ENCODE measurements at places on chromosomes 1 and 21.

- DNase-seq = no peak
Observed at GRCh38 chr1:75135573-75136194, 1.5 kb downstream of the LHX8 start.

DNA sequence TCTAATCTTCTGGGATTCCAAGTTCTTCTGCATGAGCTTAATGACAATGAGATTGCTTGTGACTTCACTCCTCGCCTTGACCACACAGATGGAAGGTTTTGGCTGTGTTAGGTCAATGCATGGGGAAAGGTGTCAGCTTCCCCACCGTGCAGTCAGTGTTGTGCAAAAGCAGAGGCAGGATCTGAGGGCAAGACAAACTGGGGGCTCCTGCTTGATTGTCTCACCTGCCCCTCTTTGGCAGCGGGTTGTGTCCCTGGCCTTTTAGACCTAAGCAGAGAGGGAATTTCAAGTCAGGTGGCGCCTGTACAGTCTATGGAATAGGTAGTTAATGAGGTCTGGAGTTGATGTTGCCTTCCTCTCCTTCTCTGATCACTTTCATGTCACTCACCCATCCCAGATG is 150.1 kb downstream of the CNIH3 start:
- DNase-seq = no peak

DNA sequence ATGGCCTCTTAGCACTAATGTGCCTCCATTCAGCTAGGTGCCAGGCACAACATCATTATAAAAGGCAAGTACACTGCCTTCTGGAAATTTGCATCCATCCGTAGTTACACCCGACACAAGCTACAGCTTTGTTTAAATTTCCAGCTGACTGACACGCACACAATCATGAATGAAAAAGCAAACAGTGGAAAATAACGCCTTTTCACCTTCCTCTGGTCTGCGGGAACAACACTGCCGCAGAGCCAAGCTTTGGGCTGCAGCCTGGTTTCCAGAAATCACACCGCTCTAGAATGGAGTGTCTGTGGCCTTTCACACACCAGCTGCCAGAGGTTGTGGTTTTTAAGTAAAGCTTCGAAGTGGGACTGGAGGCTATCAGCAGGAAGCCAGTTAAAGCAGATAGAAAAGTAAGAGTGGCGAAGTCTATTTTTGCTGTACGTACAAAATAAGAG is 142.8 kb upstream of the COA6 start:
- DNase-seq = peak; percentile 23

DNA sequence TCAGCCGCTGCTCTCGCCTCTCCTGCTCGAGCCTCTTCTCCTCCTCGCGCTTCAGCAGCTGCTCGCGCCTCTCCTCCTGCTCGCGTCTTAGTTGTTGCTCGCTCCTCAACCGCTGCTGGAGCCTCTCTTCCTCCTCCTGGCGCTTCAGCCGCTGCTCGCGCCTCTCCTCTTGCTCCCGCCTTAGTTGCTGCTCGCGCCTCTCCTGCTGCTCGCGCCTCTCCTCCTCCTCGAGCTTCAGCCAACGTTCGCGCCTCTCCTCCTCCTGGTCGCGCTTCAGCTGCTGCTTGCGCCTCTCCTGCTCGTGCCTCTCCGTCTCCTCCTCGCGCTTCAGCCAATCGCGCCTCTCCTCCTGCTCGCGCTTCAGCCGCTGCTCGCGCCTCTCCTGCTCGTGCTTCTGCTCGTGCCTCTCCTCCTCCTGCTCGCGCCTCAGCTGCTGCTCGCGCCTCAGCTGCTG is 3.7 kb downstream of the TCHH start:
- peak; percentile 15 for DNase-seq

GRCh38 chr1:13775459-13775858 is 75.5 kb downstream of the PRDM2 start:
- DNase-seq = no peak

- DNase-seq = no peak
Observed at GRCh38 chr1:38231941-38232340, 185.3 kb upstream of the POU3F1 start.

DNA sequence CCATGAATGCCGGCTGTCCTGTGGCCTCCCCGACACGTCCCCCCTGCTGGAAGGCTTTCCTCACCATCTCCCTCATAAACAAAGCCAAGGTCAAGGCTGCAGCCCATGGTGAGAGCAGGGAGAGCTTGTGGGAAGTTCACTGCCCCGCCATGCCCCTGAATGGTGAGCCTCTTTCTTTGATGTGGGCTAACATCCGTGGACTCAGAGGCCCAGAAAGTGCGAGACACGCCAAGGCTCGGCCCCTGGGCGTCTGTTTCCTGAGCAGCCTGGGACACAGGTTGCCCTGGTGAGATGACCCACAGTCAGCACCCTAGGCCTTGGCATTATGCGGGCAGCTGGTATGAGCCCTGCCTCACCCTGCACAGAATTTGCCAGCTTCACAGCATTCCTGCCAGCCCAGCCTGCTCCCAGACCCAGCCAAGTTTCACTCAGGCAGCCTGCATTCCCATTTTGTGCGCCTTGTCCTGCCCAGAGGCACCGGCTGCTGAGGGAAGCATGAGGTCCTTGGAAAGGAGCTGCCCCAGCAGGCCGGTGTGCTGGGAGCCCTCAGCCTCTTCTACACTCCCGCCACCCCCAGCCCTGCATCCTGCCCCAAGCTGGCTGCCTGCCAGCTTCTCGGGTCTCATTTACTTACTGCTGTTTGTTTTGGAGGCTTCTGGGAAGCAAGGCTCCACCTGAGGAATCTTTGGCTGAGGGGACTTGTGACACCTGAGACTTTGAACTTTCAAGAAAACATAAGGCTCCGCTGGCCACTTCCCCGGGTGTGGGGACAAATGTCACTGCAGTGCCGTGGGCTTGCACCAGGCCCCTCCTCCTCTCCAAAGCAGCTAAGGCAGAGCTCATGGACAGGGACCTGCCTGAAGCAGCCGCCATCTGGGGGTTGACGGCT is 31.9 kb downstream of the NEK2 start:
- peak; percentile 14 for DNase-seq

DNA sequence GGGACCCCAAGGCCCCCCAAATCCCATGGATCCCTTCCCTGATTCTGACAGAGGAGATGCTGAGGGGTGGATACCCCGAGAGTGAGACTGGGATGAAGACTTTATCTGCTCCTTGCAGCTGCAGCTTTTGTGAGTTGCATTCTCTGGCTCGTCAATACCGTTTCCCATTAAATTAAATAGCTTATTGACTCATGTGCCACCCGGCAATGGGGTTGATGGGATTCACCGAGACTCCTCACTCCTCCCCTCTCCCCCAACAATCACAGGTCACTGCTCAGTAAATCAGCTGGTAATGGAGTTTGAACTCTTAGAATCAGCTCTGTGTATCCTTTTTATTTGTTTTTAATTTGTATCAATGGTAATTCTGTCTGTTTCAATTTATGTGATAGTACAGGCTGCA is 337.5 kb upstream of the PLXNA2 start:
- no peak for DNase-seq

DNA sequence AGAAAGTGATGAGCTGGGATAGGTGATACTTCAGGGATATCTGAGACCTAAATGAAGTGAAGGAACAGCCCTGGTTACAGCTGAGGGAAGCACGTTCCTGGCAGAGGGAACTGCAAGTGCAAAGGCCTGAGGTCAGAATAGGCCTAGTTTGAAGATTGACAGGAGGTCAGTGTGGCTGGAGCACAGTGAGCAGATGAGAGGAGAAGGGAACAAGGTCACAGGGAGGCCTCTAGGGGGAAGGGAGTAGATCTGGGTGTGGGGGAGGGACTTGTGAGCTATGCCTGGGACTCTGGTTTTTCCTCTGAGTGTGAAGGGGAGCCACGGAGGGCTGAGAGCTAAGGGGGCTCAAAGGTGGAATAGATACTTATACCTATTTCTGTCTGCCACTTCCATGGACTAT is 736.4 kb downstream of the MATN1 start:
- DNase-seq = no peak

DNA sequence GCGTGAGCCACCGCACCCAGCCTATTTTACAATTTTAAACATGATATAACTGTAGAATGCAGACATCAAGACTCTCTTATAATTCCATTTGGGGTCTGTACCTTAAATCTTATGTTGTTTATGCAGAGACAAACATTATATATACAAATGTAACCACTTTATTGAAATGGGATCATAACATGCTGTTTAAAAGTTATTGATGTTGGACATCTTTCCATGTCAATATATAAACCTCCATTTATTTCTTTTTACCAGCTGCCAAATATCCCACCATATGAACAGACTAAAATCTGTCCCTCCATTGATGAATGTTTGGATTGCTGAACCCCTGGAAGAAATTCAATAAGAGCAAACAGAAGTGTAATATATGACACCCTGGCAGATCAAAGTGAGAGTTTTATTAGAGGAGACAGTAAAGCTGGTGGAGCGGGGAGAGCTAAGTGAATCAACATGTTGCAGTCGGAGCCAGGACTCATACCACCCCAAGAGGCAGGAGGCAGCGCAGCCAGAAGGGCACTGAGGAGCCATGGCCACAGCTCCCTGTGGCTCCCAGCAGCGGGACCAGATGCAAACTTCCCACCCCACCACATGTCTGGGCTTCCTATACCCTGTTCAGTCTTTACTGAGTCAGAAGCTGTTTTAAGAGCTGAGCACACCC is 4.7 kb upstream of the PCSK9 start:
- no peak for DNase-seq

DNA sequence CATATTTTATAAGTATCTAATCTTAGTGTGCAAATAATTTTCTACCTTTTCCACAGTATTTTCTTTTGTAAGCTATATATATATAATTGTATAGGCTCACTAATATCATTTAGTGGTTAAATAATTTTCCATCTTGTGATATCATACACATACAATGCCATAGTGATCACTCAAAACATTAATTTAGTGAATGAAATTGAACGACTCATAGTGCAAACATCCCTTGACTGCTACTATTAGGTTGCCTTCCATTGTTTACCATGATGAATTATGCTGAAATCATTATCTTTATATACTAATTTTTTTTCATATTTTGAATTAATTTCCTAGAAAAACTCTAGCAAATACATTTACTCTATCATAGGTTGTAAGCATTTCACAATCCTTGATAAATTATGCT is 127.1 kb downstream of the PCNX2 start:
- no peak for DNase-seq

- no peak for DNase-seq
Observed at GRCh38 chr1:175303201-175303707, 110.7 kb upstream of the KIAA0040 start.

DNA sequence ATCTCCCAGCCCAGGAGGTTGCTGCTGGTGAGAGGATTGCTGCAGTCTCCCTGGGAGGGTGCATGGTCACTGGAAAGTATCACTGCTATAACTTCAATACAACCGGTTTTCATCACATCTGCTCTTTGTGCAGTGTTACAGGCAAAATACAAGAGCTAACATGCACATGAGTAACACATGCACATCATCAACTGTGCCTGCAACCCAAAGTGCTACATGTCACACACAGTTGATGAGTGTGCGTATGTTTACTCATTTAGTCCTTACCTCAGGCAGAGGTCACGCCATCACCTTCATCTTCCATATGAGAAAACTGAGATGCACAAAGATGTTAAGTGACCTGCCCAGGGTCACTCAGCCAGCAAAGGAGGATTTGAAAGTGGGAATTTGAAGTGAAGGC is 277.7 kb downstream of the FAM72C start:
- DNase-seq = no peak

- no peak for DNase-seq
Observed at GRCh38 chr1:157227700-157228099, 89.5 kb upstream of the ETV3 start.

DNA sequence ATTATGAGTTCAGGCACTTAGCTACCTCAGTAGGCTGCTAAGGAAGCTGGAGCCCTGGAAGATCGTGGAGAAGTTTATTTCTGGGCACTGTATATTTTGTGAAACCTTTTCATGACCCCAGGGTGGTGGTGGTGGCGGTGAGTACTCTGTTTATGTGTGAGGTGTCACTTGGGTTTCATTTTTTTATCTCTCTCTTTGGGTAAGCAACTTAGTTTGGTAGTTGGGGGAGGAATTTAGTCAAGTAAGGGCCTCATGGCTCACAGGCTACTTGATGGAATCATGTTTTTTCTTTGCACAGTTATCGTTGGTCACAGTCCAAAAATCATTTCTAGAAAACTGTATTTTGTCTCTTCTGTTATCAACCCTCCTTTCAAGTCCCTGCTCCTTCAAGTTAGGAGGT is 33.9 kb downstream of the C1orf141 start:
- no peak for DNase-seq

GRCh38 chr1:3668148-3668547 is 15.8 kb downstream of the TP73 start:
- no peak for DNase-seq

DNA sequence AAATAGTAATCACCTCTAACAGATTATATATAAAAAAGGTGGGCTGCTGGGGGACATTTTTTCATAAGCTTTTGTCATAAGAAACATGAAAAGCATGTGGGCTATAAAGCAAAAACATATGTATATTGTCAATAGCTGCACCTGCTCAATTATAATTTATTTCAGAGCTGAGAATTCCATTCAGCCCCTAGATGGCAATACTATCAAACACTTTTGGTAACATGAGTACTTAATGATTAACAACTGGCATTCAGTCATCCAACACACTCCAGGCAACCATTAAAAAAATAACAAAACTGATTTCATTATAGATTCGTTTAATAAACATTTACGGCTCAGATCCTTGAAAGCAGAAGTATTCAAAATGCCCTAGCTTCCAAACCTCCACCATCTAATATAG is 115.1 kb downstream of the KCTD3 start:
- no peak for DNase-seq

- DNase-seq = no peak
Observed at GRCh38 chr1:22089787-22090186, 37.3 kb downstream of the CDC42 start.

- no peak for DNase-seq
Observed at GRCh38 chr1:40659649-40659947, 5.9 kb downstream of the RIMS3 start.

DNA sequence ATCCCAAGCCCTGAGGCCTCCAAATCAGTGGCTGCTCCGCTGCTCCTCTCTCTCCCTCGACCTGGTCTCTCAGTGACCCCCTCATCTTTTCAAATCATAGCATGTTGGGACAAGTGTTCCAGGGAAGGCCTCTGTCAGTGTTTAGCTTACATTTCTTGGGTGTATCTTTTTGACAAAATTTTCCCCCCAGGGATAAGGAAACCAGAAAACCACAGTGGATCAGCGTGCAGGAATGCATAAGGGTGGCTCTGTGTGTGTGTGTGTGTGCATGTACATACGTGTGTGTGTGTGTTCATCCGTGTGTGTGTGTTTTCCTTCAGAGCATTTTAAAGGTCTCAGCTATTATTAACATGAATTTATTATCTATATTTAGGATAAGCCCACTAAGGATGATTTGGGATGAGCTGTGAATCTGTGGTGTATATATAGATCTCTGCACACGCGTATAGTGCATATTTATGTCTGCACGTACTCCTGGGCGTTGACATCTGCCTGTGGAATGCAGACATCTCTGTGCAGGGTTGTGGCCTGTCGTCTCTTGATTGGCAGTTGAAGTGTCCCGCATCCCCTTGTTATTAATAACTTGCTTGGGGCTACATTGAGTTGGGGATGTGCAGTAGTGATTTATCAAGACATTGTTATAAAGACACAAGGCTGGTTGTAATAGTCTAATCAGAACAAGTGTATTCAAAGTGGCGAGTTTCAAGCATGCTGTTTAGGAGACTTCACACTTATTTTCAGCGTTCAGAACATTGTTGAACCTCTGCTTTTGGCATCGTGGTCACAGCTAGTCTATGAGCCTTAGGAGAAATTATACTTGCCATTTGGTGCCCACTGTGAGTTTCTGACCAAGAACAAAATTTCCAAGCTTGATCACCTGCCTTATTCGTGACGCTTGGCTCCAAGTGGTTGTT is 55.6 kb downstream of the GALNT2 start:
- DNase-seq = no peak

Data from activated naive CD8-positive, alpha-beta T cell treated with anti-CD3 and anti-CD28 coated beads, Interleukin-2, amount 50 U/mL, for 24 hours (primary cell).